Stimulated activated CD8-positive, alpha-beta memory T cell treated with anti-CD3 and anti-CD28 coated beads, Interleukin-4, amount 100 ng/mL, for 1 hour (primary cell): ENCODE measurements at places on chromosomes 4 and X.

GRCh38 chr4:108171339-108172230 lies 2.9 kb upstream of the LEF1 start:
- DNase-seq = no peak

GRCh38 chrX:77510007-77510406 lies 62.8 kb downstream of the FGF16 start:
- DNase-seq = no peak

GRCh38 chr4:13476915-13477314 lies 7.2 kb downstream of the RAB28 start:
- DNase-seq = no peak

- no peak for DNase-seq
Measured at GRCh38 chr4:177064729-177065394, 244.8 kb upstream of the NEIL3 start.

DNA sequence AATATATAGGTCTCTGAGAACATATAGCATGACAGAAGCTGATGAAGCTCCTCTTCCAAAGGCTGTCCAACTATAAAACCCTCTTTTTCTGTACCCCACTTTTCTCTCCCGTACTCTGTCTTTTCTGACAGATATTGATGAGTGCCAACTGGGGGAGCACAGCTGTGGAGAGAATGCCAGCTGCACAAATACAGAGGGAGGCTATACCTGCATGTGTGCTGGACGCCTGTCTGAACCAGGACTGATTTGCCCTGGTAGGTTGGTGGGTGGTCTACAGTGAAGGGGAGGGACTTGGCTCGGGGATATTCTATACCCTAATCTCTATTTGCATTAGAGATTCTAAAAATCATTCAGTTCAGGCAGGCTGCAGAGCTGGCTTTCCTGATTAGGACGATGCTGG lies 80.4 kb downstream of the EGF start:
- no peak for DNase-seq
